Stimulated activated CD4-positive, alpha-beta T cell treated with anti-CD3 and anti-CD28 coated beads, Interleukin-1b, Interleukin-23, amount 100 ng/mL, for 1 hour (primary cell): ENCODE measurements at places on chromosomes 2 and 18.
A peak's percentile ranks its signal among the peaks of the same experiment; 100 is the strongest.

DNA sequence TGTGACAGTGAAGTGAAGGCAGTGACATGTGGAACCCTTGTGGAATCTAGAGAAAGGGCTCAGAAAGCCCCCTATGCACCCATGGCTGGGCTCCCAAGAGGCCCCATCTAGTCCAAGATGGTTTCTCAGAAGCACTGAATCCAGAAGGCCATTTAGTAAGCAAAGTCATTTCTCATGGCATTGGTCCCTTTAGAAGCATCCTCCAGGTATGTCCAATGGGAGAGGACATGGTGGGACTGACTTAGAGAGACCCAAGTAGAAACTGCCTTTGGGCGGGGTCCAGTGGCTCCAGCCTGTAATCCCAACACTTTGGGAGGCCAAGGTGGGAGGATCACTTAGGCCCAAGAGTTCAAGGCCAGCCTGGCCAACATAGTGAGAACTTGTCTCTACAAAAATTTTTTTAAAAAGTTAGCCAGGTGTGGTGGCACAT is 72.5 kb upstream of the RMDN2 start:
- DNase-seq, result no peak

DNA sequence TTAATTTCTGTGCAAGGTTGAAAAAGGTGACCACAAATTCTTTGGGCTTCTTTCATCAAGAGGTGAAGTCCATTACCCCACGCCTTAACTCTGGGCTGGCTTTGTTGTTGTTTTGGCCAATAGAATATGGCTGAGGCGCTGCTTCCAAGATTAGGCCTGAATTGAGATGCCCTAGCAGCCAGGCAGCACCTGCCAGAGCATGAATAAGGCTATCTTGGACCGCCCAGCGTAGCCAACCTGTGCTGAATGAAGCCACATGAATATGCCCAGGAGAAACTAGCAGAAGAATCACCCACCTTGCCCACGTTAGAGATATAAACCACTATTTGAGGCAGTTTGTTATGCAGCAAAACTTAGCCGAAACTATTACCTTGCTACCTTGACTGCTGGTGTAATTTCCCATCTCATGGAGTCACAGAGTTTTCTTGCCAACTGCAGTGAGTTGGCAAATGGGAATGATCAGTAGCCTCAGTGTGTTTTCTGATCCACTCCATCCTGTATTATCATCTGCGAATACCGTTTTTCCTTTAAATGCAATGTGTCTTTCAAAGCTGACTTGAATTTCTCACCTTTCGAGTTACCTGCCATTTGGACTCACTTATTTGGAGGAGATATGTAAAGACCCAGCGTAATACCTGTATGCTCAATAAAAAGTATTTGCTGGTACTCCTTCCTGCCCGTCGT is 679 bp downstream of the TSGA10 start:
- DNase-seq, result no peak

DNA sequence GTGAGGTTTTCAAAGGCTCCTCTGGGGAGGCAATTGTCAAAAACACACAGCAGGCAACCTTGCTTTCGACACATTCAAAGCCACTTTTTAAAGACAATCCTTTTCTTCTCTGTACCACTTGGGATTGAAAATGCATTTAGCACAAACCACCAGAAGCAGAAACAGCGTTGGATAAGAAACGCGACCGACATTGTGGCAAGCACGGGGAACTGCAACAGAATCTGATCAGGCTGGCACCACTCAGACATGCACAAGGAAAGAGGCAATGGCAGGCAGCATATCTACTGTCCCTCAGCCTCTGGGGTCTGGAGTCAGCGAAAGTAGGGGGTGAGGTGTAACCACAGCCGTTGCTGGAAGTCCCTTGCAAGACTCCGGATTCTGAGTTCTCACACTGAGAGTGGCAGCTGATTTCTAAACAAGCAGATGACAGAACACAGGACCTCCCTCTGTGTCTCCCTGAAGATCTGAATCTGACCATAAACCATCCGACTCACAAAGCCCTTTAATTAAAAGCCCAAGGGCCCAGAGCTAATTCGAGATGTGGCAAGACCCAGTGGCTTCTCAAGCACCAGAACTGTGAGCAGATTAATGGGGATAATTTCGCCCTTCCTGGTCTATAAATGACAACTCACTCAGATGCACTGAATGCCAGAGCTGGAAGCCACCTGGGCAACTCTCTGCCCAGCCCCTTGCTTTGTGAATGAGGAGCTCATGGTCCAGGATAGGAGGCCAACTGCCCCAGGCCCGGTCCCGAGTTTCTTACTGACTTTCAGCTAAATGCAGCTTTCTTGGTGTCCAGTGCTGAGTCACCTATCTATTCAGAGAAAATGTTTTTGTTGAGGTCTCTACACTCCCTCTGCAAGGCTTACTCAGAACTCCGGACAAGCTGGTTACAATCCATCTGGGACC is 29.6 kb downstream of the CYRIA start:
- DNase-seq, result no peak

DNA sequence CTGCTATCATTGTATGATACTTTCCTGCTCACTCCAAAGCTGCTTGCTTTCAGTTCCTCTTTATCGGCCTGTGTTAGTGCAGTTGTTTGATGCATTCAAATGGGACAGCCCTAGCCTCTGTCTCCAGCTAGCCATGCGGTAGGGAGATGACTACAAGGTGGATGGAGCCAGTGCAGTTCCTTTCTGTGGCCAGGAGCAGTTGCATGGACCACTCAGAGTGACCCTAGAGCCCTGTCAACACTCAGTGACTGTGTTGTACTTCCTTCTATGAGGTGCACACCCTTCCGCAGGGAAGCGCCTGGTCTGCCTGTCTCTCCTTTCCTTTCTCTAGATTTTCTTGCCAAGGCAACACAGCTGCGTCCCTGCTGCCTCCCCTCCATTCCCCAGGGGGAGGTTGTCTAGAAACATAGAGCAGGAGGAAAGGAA is 33.8 kb downstream of the KCNS3 start:
- no peak for DNase-seq

DNA sequence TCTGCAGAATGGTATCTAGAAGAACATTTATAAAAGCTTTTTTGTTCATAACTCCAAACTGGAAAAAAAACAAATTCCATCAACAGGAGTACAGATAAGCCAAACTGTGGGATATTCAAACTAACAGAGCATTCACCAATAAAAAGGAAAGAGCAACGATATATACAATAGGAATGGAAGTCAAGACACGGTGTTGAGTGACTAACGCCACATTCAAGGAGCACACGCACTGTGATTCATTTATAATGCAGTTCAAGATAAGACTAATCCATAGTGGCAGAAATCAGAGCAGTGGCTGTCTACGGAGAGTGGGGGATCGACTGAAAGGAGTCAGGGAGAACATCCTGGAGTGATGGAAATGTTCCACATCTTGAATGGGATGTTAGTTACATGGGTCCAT is 70.7 kb downstream of the CABYR start:
- no peak for DNase-seq

GRCh38 chr18:3451989-3452749 is 2.2 kb downstream of the TGIF1 start:
- DNase-seq, result peak; percentile 17

DNA sequence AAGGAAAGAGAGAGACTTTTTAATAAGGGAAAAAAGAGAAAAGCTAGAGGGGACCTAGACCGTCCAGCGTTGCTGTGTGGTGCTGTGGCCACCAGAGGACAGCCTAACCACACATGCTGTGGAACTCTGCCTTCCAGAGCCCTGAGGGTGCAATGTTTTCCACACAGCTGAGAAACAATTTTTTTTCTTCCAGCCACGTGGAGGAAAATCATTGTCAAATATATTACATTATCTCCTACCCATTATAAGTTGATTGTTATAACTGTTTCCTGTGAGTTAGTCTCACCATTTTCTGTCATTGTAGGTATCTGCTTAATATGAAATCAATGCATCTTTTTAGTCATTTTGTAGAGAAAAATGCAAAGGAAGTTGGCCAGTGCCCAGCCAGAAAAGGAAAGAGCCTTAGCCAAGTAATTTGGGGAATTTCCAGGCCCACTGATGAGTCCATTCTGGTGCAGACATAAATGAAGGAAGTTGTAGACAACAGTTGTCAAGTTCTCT is 5.9 kb upstream of the MRPL19 start:
- DNase-seq, result no peak

DNA sequence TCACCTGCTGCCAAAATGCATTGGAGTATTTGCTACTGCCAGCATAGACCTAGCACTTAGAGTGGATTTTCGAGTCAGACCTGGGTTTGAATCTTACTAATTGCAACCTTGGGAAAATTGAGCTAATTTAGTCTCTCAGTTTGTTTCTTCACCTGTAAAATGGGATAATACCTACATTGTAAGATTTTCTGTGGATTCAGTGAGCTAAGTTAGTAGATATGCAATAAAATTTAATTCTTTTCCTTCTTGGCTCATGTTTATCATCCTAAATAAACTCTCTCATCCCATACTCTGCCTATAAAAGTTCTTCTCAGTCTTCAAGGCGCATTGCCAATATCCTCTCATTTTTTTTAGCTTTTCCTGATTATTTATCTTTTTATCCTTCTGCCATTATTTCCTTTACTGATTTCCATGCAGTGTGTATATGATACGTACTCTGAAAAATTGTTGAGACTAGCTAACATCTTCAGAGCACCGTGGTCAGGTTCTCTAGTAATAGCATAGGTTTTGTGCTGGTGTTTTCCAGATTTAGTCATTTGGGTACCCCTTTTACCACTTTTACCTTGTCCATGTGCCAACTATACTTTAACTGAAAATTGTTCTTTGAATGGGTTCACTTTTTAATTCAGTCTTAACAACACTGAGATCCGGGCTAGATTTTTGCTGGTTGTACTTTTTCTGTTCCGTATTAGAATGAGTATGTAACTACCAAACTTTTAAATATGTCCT is 7.3 kb downstream of the CEP192 start:
- DNase-seq, result no peak

DNA sequence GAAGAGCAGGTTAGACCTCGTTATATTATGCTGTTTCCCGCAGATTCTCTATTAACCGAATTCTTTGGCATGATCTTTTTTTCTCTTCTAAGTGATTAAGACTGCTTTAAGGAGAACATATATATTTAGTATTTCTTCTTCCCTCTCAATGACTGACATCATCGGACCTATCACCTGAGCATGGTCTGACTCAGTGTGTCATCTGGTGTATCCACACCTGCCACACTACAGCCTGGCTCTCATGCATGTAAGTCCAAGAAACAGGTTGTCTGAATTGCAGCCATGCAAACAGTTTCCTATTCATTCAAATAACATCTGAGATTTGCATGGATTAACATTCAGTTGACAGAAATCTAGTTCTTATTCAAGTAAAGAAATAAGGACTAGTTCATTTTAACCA is 55.1 kb upstream of the CWC22 start:
- no peak for DNase-seq
